ENCODE measurements at places on chromosomes 6 and 20.

GRCh38 chr20:59723607-59724456, 119.5 kb downstream of the PHACTR3 start:
- no peak for DNase-seq

DNA sequence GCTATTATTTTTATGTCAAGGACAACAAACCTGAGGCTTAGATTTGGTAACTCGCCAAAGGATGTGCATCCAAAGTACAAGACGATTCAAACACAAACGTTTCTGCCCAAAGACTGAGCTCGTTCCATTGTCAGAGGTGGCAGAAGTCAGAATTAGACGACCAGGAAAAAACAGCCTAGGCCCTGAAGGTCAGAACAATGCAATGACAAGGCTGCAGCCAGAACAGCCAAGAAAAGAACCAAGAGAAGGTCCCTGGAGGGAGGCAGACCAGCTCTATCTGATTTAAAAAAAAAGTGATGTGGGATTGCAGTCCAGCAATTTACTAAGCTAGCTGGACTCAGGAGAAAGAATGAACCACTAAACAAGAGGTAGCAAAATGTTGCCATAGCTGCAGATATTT, 54.2 kb downstream of the NCOA7 start:
- DNase-seq = no peak

DNA sequence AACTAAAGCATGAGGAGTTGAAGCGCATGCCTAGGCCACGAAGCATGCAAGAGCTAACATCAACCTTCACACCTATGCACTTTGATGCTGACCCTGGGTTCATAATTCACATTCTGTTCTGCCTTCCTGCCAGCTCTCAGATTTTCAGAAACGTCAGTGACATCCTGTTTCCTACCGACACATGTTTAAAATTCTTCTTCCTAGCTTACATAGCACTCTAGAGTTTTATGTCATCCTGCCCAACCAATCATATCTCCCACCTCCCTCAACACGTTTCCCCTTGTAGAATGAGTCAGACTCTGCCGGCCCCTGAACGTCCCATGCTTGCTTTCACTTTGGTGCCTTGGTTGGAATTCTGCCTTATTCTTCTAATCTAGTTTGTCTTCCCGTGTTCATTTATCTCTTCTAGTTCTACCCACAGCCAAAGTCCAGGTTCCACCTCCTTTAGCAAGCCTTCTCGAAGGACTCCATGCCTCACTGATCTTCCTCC, 97.2 kb upstream of the MAP7 start:
- DNase-seq = peak; percentile 69

DNA sequence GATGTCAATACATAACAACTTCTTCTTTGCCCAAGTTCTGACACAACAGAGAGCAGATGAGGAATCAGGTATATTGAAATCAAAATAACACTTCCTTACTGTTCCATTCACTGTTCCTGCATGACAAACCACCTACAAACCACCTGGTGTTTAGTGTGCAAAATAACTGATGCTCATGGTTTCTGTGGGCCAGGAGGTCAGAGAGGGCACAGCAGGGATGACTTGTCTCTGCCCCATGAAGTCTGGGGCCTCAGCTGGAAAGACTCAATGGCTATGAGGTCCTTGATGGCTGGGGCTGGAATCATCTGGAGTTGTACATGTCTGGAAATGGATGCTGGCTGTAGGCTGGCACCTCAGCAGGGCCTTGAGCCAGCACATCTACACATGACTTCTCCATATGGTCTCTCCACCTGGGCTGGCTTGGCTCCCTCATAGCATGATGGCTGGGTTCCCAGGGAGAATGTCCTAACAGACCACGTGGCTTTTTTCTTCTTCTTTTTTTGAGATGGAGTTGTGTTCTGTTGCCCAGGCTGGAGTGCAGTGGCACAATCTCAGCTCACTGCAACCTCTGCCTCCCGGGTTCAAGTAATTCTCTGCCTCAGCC, 7.4 kb upstream of the COX4I2 start:
- no peak for DNase-seq

- DNase-seq = no peak
Observed at GRCh38 chr6:72938104-72938503, 287.2 kb downstream of the KHDC1L start.

DNA sequence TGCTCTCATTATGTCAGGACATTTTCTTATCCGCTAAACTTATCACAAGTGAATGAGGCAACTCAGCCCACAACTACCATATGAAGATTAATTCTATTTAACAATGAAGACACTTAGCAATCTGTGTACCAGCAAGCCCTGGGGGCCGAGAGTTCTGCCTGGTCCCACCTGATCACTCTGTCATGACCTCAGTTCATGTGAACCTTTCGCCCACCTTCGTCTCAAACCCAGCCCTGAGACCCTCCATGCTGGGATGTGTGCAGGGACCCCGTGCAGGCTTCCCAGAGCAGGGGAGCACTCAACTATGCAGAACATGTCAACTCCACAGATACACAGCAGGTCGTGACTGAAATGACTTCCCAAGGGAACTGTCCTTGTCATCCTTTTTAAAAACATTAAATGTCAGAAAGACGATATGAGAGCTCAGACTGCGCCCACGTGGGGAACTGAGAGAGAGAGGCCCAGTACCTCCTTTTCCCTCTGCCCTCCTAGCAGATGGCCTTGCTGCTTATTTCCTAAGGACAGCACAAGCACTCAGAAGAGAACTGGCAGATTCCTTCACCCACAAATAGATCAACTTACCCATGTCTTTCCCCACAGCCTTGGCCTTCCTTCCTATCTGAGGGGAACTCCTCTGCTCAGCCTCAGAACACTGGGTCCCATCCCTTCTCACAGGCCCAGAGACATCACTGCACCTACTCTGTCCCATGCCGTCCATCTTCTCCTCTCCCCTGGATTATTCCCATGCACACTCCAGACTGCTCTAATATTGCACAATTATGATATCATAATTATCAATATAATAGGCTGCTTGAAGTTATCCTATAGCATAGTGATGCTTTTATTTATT, 11.5 kb downstream of the ABHD12 start:
- no peak for DNase-seq

DNA sequence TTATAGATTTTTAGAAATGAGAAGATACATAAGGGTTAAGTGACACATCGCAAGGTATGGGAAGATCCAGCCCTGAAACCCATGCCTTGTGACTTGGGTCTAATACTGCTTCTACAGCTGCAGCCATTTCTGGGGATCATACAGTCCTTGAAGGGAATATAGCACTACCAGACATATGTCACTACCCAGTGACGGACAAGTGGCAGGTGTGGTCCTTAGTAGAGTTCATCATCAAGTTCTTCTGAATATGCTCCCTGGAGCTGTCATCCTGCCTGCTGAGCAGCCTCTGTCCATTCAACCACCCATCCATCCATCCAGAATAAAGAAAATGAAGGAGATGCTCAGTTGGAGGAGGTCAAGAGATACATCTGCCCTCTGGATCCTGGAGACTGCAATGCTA, 118.6 kb upstream of the ASF1A start:
- no peak for DNase-seq

GRCh38 chr6:73942592-73943186, 246.7 kb downstream of the CD109 start:
- DNase-seq = no peak

- no peak for DNase-seq
Observed at GRCh38 chr6:155985660-155986138, 530.1 kb upstream of the NOX3 start.

GRCh38 chr6:104940893-104941728, 15.8 kb upstream of the LIN28B start:
- no peak for DNase-seq

DNA sequence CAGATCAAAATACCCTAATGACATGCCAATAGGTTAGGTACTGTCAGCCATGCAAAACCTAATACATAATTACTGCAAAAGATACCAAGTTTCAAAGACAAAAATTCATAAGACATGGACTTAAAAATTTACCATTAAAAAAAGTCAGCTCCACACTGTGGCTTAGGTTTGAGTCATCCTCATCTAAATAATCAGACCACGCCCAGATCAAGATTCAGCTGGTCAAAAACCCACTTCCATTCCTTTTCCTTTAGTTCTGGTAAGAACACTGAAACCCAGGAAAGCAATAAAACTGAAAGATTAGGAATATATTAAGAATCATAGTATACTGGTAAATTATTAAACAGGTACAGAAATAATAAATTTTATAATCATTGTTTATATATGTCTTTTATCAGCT, 81.0 kb upstream of the ASF1A start:
- DNase-seq = no peak
